ENCODE measurements at places on chromosomes 4 and X. TPM values are rescaled to one million over a fixed set of nuclear protein-coding genes. Genes with fewer than 3 reads are reported as not detected.

GRCh38 chrX:85516131-85516530, 136.7 kb upstream of the POF1B start:
- DNase-seq: no peak

DNA sequence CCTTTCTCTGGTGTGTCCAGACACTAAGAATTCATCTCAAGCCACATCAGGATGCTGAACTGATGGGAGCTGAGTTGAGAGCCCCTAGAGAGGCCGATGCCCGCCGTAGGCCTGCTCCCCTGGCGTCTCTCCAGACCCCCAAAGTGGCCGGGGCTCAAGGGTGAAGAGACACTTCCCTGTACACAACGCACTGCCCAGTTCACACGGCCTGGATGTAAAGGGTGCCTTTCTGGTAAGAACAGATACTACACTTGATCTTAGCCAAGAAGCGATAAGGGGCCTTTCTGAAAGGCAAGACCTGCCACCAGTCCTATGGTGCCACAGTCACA, 5.1 kb upstream of the TREX2 start:
- no peak for DNase-seq

The AR gene
- total RNA-seq: 8.1 TPM

The ARHGAP6 gene
- total RNA-seq: 1.1 TPM

- DNase-seq: peak; percentile 45
Observed at GRCh38 chr4:68271851-68272357, 26.4 kb upstream of the TMPRSS11B start.

The DMD gene
- 27.1 TPM for total RNA-seq

- no peak for DNase-seq
Observed at GRCh38 chrX:40385682-40386081, 195.1 kb upstream of the ATP6AP2 start.

The FGF2 gene
- 27.7 TPM for total RNA-seq

The GLRA3 gene
- total RNA-seq: not detected

The APOOL gene
- total RNA-seq: 7.1 TPM

The GAGE2A gene
- not detected for total RNA-seq

- no peak for DNase-seq
Observed at GRCh38 chr4:1703867-1704266, 8.3 kb downstream of the SLBP start.

The TASL gene
- not detected for total RNA-seq

DNA sequence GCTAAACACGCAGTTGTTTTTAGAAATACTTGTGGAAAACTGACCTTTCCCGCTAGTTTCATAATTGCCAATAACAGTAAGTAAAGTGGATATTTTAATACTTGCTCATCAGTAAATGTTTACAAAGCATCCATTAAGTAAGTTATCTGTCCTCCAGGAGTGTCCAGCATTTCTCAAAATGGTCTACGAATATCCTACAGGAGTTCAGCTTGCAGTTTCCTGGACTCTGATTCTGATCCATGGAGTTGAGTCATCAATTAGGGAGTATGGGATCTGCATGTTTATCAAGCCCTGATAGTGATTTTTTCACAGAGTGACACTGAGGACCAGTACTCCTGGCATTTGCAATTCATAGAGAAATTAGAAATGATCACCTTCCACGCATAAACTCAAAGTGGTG, 325.2 kb upstream of the AADAT start:
- no peak for DNase-seq

The PAGE4 gene
- not detected for total RNA-seq

- DNase-seq: no peak
Observed at GRCh38 chrX:150150076-150150779, 211.9 kb upstream of the EOLA2 start.

- no peak for DNase-seq
Observed at GRCh38 chr4:42917296-42917695, 24.8 kb downstream of the GRXCR1 start.

The NLGN3 gene
- 10.0 TPM for total RNA-seq

- DNase-seq: peak; percentile 49
Observed at GRCh38 chr4:53490965-53491622, 100.2 kb downstream of the LNX1 start.

DNA sequence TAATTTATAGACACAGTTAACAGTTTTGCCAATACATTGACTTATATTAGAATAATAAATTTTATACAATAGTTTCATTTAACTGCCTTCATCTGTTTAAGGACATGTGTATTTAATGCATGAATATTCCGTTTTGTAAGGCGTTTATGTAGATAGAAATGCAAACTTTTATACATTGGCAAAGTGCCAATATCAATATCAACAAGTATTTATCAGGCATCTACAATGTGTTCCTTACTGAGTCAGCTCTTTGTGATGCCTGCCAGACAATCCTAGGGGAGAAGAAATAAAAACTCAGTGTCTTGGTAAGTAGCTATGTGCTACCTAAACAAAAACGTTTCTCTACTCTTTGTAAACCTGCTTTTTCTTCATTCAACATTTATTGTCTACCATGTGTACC, 1142.2 kb downstream of the C4orf33 start:
- DNase-seq: no peak

DNA sequence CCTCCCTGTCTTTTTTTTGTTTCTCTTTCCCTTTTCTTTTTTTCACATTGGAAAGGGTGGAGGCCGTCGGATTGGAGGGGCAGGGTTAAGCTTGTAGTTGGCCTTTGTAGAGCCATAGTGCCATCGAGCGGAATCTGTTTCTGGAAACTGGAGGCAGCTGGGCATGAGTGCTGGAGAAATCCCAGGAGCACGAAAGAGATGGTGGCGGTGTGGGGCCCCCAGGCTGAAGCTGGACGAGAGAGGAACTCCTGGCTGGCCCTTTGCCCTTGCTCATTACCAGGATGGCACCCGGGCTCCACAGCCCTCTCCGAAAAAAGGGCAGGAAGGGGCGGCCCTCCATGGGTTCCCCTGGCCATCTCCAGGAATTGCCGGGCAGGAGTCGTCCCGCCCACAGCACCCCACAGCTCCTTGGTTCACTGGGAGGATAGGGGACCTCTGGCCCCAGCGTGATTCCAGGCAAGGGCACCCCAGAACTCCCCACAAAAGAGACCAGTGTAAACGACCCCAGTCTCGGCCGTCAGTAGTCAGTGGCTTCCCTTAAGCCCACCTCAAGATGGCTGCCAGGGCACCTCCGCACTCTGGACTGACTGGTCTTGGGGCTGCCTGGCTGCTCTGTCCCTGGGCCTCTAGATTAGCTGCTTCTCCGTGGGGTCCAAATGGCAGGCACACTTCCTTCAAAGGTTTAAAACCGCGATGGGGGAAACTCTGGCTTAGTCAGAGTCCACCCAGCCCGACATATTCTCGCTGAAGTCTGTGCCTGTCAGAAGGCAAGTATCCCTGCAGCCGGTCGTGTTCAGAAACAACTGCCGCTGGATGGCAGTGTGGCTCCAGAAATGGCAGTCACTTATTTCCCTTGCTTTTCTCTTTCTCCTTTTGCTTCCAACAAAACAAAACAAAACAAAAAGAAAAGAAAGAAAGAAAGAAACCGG, 74.1 kb downstream of the NBDY start:
- DNase-seq: peak; percentile 87

GRCh38 chrX:12327836-12328235, 189.6 kb downstream of the FRMPD4 start:
- no peak for DNase-seq

DNA sequence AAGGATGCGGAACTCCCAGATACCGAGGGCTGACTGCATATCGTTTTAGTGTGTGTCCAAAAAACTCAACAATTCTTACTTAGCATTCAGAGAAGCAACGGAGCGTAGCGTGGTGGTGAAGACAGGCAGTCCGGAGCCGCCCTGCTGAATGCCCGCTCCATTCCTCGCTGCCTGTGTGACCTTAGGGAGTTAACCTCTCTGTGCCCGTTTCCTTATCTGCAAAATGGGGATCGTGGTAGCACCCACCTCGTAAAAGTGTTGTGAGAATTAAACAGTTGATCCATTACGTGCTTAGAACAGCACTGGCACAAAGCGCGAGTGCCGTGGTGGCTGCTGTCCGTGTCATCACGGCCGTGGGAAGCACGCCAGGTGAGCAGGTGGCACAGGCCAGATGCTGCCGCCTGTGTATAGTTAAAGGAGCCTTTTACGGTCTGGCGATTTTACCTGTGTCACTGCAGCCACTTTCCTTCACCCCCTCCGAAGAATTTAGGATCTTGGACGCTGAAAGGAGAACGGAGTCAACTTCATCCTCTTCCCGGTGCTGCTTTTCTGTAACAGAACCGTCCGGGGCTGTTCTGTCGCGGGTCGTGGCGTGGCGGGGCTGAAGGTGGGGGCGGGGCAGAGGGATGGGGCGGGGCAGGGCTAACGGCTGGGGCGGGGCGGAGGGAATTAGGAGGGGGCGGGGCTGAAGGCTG, 885 bp downstream of the CCDC110 start:
- DNase-seq: peak; percentile 37

The HPGDS gene
- not detected for total RNA-seq

DNA sequence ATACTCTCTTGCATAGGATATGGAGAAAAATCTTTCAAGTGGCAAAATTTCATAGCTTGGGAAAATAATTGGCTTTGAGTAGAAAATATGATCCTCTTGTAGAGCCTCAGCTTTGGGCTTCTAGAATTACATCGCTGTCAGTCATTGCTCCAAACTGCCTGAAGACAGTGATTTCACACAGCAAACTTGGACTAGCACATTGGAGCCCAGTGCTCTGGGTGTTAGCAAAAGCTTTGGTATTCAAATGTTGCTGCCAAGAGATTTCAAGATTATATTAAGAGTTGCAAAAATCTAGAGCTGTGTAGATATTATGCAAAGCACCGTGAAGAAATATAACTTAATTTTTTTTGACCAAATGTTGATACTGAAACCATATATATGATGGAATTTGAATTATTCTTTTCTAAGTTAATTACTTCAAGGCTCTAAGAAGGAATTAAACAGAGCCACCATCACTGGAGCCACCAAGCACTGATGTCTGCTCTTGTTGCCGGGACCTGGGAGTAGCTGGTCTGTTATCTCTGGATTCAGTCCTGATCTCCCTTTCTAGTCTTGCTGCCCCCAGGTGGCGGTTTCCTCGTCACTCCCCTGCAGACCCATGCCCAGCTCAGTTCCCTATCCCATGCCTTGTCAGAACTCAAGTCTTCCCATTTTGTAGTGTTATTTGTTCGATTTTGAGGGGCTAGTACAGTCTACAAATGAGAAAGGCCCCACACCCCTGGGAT, 260.7 kb upstream of the SFRP2 start:
- peak; percentile 56 for DNase-seq

The LNX1 gene
- total RNA-seq: 0.43 TPM

DNA sequence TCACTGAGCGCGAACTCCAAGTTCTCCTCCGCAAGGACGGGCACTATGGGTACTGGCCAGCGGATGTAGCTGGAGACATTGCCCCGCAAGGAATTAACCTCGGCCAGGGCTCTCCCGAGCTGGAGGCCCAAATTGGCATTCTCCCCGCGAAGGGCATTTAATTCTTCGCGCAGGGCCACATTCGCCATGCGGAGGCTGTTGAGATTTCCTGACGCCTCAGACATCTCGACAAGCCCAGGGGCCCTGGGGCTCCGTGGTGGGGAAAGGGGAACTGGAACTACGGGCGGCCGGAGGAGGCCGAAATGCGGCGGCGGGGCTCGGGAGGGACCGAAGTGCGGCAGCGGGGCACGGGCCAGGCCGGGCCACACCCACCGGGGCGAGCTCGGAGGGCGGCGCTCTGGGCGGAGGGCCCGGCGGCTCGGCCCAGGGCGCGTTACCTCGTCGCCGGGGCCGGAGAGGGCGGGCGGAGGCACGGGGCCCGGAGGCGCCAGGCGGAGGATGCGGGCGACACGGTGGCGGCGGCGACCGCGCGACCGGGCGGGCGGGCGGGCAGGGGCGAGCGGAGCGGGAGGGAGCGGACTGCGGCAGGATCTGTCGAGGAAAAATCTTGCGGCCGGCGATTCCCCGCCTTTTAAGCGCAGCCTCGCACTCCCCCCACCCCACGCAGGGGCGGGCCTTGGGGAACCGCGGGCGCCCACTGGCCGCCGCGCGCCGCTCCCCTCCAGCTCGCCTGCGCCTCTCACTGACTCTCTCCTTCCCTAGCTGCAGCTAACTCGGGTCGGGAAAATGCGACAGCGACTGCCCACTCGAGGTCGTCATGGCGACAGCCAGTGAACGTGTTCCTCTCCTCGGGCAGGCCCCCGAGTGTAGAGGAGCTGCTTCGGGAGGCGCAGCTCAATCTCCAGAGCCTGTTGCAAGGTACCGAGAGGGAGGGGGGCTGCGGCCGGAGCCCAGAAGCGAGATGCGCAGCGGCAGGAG, at the start of gene RTL5:
TSS of gene RTL5 (minus strand) at position 599 of the 978 bp plus-strand sequence.
- DNase-seq: peak; percentile 91

The NXF2 gene
- total RNA-seq: 0.22 TPM

DNA sequence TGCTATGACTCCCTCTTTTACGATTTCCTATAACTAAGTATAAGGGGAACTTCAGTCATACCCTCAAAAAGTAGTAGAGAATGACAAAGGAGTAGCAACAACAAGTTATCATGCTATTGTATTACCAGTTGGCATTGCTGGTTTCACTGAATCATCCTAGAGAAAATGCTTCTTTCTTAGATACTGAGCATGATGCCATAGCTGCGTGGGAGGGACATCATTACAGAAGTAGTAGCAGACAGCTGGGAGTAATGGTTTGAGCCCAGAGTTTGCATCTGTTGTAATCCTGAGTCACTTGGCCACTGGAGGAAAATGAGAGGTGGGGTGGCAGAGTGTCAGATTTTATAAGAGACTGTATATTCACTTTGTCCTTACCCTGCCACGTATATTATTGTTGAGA, 38.6 kb downstream of the MTMR1 start:
- DNase-seq: no peak

The BMPR1B gene
- total RNA-seq: 1.4 TPM

The SLC16A2 gene
- 12.6 TPM for total RNA-seq

The MAML3 gene
- 13.5 TPM for total RNA-seq

DNA sequence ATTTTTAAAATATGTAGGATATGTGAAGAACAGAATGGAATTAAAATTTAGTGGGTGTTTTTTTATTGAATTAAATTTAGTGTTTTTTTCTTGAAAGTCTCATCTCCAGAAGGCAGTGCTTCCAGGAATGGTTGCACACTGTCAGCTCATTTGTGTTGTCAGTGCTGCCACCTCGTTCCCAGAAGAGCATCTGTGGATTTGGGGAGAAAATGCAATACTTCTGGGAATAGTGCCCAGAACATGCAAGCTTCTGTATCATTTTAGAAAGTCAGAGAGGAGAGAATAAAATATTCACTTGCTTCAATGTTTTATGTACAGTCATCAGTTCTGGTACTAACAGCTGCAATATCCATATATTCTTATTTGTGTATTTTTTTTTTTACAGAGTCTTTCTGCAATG, 608.8 kb downstream of the PCDH7 start:
- no peak for DNase-seq

GRCh38 chr4:34771632-34772031, 1472.7 kb downstream of the ARAP2 start:
- DNase-seq: no peak

- DNase-seq: no peak
Observed at GRCh38 chrX:78653118-78653822, 5.9 kb downstream of the RTL3 start.

Measured in neural progenitor cell (in vitro differentiated cells).